ENCODE measurements at places on chromosomes 6 and 20.

DNA sequence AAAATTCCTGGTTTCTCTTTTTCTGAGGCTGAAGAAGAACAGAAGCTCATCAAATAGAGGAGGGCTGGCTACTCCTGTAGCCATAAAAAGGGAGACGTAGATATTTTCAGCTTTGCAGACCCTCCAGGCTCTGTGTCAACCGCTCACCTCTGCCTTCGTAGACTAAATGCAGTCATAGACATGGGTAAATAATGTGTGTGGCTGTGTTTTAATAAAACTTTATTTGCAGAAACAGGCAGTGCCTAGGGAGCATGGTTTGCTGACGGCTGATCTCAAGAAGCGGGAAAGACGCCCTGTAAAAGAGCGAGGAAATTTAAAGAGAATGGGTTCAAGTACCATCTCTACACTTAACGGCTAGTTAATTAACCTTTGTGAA, 171.8 kb downstream of the BCAS1 start:
- no peak for DNase-seq

DNA sequence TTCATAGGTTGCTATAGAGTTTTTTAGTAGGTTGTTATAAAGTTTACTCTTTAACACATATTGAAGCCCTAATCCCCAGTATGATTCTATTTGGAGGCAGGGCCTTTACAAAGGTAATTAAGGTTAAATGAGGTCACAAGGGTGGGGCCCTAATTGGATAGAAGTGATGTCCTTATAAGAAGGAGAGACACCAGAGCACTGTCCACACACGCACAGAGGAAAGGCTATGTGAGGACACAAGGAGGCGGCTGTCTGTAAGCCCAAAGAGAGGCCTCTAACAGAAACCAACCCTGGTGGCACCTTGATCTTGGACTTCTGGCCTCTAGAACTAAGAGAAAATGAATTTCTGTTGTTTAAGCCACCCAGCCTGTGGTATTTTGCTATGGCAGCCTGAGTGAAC, 98.5 kb downstream of the GJA10 start:
- DNase-seq: no peak

- no peak for DNase-seq
Measured at GRCh38 chr6:5606546-5606945, 345.2 kb downstream of the FARS2 start.

GRCh38 chr20:54995553-54995952, 520.2 kb downstream of the DOK5 start:
- DNase-seq: no peak

- no peak for DNase-seq
Measured at GRCh38 chr20:40329321-40329720, 359.7 kb downstream of the MAFB start.

- no peak for DNase-seq
Measured at GRCh38 chr6:77466451-77467437, 3.5 kb upstream of the HTR1B start.

DNA sequence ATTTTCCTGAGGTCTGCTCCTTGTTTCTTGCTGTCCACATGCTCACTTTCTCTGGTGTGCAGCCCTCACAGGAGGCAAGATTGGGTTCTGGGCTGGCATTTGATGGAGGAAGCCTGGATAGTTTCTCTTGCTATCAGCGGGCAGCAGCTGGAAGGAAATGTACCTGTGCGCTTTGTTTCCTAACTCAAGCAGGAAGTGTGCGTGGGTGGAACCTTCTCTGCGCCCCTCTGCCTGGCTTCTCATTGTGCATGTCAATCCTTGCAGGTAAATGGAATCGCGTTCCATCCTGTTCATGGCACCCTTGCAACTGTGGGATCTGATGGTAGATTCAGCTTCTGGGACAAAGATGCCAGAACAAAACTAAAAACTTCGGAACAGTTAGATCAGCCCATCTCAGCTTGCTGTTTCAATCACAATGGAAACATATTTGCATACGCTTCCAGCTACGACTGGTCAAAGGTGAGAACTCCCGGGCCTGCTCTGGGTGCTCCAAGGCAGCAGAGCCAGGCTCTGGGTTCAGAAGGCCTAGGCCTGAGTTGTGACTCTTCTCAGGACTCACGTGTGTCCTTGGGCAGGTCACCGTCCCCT, 16.8 kb upstream of the RBM38 start:
- DNase-seq: no peak

GRCh38 chr20:57223648-57224489, 42.6 kb downstream of the BMP7 start:
- DNase-seq: peak; percentile 68

DNA sequence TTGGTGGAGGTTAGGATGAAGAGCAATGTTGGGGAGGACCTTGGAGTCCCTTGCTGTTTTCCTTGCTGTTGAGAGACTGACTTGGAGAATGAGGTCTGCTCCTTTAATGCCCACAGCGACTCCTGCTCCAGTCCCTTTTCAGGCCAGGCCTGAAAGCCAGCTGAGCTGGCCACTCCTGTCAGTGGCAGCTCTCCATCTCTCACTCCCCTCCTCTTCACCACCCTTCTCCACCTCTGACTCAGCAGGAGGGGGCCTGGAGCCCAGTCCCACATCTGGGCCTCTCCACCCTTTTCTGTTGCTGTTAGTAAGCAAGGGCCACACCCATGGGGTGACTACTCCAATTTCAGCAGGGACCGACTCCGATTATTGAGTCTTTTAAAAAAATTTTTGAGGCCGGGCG, 2.2 kb downstream of the SNX21 start:
- DNase-seq: no peak

DNA sequence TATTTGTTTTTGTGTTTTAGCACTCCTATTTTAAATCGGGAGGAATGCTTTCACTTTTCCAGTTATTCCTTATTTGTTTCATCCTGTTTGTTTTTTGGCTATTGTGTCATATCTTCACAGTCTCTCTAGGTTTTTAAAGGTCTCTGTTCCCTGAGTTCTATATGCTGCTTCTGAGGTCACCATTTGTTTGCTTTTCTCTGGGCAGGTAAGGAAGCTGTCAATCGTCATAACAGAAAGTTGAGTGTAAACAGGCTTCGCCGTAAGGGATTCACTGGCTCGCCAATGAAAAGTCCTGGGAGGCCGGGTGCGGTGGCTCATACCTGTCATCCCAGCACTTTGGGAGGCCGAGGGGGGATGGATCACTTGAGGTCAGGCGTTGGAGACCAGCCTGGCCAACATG, 48.7 kb upstream of the RPS6KA2 start:
- no peak for DNase-seq

DNA sequence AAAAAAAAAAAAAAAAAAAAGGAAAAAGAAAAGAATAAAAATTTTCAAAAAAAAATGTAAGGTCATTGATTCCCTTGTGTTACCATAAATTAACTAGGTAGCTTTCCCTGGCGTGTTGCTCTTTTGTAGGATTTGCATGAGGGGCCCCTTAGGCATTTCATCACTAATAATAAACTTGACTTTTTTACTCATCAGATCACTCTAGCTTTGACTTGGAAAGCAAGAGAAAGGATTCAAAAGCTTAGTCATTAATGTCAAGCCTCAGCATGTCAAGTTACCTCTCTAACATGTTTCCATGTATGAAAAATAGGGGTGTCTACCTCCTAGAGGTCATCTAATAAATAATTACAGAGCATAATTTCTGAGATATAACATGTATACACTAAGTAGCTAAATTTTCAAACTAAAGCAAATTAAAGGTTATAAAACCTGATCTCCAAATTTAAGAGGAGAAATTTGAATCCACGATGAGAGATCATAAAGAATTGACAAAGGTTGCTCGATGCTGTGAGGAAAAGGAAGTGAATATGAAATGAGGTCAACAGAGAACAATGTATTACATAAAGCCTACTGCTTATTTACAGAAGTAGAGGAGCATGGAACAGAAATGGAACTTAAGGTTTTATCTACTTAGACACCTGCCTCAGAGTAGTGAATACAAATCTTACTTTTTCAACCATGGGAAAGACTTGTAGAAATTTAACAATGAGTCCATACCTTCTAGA, 86.8 kb downstream of the ARHGAP18 start:
- DNase-seq: no peak

DNA sequence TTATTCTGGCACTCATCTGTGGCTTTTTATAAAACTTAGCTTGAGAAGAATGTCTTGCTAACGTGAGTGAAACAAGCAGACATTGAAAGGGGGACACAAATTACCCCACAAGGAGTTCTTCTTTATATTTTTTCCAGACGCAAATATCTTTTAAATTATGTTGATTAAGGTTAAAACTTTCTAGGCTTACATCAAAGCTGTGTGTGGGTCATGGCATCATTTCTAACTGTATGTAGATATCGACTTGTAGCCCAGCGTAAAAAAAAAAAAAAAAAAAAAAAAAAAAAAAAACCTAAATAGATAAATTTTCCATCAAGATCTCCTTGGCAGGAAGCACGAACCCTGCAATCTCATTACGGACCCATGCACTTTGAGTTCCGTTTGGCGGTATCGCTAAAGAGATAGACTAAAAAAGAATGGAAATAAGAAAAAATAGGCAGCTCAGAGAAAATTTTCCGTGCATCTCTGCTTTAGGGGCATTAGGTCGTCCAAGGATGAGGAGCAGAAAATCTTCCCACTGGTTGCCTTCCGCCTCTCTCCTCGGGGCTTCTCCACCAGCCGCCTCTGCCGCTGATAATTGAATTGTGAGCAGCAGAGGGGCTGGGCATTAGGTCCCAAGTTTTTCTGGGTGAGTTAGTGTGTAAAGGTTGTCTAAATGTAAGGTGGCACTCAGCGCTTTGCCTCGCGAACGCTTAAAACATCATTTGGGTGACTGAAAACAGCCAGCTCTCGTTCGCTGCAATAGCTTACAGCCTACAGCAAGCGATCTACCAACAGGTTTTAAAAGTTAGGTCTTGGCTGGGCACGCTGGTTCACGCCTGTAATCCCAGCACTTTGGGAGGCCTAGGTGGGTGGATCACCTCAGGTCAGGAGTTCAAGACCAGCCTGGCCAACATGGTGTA, 194.0 kb downstream of the TRIM27 start:
- DNase-seq: no peak

DNA sequence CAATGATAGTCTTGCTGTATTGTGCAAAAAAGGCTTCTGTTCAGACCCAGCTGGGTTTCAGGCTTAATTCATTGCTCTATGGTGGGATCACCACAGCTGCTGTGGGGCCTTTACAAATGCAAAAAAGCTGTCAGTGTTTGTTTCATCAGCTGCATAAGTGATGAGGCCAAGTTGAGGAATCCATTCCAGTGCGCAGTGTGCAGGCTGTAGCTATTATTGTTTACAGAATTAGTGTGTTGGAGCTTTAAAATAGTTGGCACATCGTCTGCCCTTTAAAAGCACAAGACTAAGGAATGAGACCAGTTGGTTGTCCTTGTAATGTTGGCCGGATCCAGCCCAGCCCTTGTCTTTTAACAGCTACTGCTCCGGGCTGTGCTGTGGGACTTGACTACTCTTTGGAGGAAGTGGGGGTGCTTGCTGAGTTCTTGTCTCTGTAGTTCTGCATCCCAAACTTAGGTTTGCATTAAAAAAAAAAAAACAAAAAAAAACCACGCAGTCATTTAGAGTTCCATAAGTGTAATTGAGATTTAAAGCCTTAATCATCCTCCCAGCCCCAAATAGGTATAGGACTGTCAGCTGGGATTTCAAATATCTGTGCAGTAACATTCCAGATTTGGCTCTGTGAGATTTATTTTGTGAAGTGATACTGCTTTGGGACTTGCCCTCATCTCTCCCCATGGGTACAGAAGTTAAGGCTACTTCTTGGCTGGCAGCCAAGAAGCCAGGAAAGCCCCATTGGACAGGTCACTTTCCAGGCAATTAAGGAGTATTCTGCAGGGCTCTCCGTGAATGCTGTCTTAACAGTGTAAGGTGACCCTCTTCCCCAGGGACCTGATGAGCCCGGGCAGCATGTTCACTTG, 19.3 kb downstream of the JARID2 start:
- no peak for DNase-seq

GRCh38 chr20:63542031-63542559, 4.9 kb upstream of the PTK6 start:
- no peak for DNase-seq

- no peak for DNase-seq
Measured at GRCh38 chr6:107439406-107439805, 20.0 kb downstream of the PDSS2 start.

GRCh38 chr20:43508604-43509040, 1.1 kb downstream of the L3MBTL1 start:
- DNase-seq: no peak

DNA sequence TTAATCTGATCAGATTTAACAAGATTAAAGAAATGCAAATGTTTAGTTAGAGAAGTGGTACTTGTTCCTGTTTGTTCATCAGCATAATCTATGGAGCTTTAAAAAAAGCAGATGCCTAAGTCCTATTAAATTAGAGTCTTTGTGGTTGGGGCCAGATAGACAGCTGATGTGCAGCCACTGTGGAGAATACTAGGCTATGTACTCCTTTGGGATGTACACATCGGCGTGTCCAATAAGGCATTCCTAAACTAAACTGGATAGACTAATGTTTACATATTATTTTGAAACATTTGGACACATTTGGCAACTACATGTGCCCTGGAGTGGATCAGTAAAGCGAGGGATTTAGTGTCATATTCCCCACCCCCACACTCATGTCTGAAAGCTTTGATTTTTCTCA, 459.5 kb downstream of the LMBRD1 start:
- no peak for DNase-seq

DNA sequence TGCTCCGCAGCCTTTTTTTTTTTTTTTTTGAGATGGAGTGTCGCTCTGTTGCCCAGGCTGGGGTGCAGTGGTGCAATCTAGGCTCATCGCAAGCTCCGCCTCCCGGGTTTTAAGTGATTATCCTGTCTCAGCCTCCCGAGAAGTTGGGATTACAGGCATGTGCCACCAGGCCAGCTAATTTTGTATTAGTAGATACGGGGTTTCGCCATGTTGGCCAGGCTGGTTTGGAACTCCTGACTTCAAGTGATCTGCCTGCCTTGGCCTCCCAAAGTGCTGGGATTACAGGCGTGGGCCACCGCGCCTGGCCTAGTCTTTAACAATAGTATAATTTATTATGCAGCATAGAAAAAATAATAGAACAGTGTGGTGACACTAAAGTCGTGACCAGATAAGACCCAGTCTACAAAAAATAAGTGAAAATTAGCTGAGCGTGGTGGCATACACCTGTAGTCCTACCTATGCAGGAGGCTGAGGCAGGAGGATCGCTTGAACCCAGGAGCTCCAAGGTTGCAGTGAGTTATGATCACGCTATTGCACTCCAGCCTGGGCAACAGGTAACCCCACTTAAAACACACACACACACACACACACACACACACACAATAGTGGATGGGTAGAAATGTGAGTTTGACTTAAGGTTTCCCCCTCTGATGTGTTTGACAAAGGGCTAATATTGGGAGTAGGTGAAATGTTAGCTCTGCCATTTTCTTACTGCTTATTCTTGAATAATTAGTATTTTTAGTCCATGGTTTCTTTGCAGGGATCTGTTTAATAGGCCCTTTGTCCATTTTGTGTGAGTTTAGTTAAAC, 6.5 kb downstream of the PIM1 start:
- no peak for DNase-seq
